ENCODE measurements at places on chromosomes 11 and 22. TPM values are rescaled to one million over a fixed set of nuclear protein-coding genes. Genes with fewer than 3 reads are reported as not detected.

DNA sequence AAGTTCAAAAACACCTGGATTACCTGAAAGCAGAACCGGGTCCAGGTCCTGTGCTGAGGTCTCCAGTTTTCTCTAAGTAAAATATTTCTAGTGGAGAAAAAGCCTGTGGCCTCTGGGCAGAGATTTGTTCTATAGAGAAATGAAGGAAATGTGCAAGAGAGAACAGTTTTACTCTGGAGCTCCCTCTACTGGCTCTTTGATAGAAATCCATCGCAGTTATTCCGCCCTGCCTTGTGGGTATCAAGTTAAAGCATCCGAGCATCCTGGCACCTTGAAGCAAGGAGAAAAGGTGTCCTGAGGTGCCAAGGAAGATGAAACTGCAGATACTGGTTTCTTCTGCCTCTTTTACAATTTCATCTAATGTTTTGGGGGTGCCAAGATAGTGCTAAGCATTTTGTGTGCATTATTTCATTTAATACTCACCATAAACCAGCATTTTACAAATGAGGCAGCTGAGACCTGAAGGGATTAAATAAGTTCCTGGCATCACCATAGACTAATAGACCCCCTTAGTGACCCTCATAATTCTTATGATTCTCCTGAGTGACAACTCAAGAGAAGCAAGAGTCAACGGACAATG lies 113.1 kb upstream of the HSD17B12 start:
- no peaks in the 10 kb centered on the region for H3K36me3 ChIP-seq
- no peak for DNase-seq
- H3K4me1 ChIP-seq, result no peaks in the 10 kb centered on the region
- H3K4me3 ChIP-seq, result no peak overlapping the region
- no peak overlapping the region for H3K27ac ChIP-seq

GRCh38 chr11:45994371-45995341 lies 72.2 kb downstream of the LARGE2 start:
- H3K4me3 ChIP-seq, result no peak overlapping the region
- H3K4me1 ChIP-seq, result no peaks in the 10 kb centered on the region
- no peak for DNase-seq
- H3K27me3 ChIP-seq, result no peaks in the 10 kb centered on the region
- H3K27ac ChIP-seq, result no peak overlapping the region
- H3K36me3 ChIP-seq, result no peaks in the 10 kb centered on the region

DNA sequence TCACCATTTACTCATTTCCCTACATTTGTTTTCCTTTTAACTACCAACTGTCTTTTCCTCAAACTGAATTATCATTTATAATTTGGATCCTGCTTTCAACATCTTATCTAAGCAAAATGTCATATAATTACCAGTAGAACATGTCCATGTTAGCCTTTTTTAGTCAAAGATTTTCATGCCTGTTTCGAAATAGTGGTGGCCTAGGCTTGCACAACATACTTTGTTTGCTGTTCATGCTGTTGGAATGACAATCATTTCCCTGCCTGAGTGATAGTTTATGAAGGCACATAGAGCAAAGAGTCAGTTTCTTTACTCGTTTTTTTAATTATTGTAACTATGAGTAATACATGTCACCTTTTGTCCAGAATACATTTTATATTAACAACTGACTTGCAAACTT lies 144.3 kb upstream of the ANO3 start:
- H3K4me1 ChIP-seq, result no peaks in the 10 kb centered on the region
- no peak overlapping the region for H3K4me3 ChIP-seq
- H3K36me3 ChIP-seq, result no peaks in the 10 kb centered on the region
- H3K27me3 ChIP-seq, result no peaks in the 10 kb centered on the region
- DNase-seq, result no peak

GRCh38 chr22:35460688-35461087 lies 60.7 kb downstream of the MCM5 start:
- no peak overlapping the region for H3K27ac ChIP-seq
- DNase-seq, result no peak
- H3K27me3 ChIP-seq, result no peaks in the 10 kb centered on the region
- no peak overlapping the region for H3K4me3 ChIP-seq

GRCh38 chr11:1839204-1839923 lies 583 bp downstream of the TNNI2 start:
- peaks cover 37% of the 10 kb centered on the region for H3K4me1 ChIP-seq
- H3K4me3 ChIP-seq, result no peak overlapping the region

GRCh38 chr11:94961255-94961654 lies 12.1 kb downstream of the CWC15 start:
- H3K4me1 ChIP-seq, result no peaks in the 10 kb centered on the region
- no peak overlapping the region for H3K27ac ChIP-seq
- peaks cover 70% of the 10 kb centered on the region for H3K36me3 ChIP-seq
- no peak overlapping the region for H3K4me3 ChIP-seq
- no peaks in the 10 kb centered on the region for H3K27me3 ChIP-seq

DNA sequence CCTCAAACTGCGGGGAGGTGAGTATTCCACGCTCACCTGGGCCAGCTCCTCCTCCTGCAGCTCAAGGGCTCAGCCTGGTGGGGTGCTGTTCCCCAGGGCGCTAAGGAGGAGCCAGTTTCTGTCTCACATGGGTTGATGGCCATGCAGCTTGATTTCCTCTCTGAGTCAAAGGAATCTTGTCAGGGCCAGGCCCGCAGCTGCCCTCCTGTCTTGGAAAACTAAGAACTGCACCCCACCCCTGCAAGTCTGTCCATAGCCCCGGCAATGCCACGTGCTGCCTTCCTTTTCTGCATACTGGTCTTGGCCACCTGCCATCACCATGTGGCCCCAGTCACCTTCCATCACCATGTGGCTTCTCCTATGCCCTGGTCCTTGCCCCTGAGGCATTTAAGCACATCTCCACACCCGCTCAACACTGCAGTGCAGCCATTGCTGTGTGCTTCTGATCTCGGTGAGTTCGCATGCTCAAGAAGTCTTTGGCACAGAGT lies 35.2 kb upstream of the CLDN5 start:
- H3K36me3 ChIP-seq, result no peaks in the 10 kb centered on the region
- no peaks in the 10 kb centered on the region for H3K27me3 ChIP-seq
- no peak overlapping the region for H3K27ac ChIP-seq
- no peak overlapping the region for H3K4me3 ChIP-seq

DNA sequence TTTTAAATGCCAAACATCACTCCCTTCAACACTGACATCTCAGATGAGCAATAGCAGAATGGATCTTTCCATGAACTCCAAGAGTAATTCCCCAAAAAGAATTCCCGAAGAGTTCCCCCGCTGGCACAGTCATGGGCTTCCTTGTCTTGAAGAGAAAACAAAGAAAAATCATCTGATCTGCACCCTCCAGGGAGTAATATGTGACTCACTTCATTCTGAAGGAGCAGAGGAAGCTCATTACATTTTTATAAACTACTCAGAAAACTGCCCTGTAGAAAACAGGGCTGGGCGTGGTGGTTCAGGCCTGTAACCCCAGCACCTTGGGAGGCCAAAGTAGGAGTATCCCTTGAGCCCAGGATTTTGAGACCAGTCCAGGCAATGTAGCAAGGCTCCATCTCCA lies 35.7 kb downstream of the CELSR1 start:
- no peaks in the 10 kb centered on the region for H3K4me1 ChIP-seq
- H3K4me3 ChIP-seq, result no peak overlapping the region
- no peak for DNase-seq
- H3K36me3 ChIP-seq, result no peaks in the 10 kb centered on the region

DNA sequence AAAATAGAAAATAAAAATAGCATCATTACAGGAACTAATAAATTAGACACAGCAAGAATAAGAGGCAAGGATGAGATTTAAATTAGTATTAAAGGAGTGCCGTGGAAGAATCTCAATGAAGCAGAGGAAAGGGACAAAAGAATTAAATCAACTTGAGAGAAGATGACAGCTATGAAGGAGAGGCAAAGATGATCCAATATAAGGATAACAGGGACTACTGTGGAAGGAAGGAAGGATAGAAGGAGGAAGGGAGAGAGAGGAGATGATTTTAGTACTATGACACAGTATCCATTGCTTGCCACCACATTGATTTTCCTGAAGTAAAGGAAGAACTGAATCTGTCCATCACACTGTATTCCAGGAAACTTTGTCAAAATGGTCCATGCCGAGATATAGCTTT lies 98.0 kb downstream of the EFCAB6 start:
- no peak overlapping the region for H3K27ac ChIP-seq
- no peak overlapping the region for H3K4me3 ChIP-seq
- H3K4me1 ChIP-seq, result no peaks in the 10 kb centered on the region

DNA sequence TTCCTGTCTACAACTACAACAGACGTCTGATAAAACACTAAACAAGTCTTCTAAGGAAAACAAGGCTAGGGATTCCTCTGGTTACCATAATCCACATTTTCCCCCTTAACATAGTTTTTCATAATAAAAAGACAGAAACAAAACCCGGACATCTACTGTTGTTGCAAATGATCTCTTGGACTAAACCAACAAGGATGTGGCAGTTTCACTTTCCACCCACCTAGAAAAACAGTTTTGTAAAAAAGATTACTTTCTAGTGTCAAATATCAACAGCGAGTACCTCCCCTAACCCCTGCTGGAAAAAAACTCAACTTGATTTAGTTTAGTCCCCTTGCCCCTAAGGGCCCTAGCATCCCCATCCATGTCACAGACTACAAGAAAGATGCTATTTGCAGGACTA lies 5.4 kb downstream of the GNG3 start:
- peak overlapping the region; percentile 27 for H3K4me3 ChIP-seq
- DNase-seq, result no peak
- peak overlapping the region; percentile 50 for H3K27ac ChIP-seq
- peaks cover 59% of the 10 kb centered on the region for H3K36me3 ChIP-seq

DNA sequence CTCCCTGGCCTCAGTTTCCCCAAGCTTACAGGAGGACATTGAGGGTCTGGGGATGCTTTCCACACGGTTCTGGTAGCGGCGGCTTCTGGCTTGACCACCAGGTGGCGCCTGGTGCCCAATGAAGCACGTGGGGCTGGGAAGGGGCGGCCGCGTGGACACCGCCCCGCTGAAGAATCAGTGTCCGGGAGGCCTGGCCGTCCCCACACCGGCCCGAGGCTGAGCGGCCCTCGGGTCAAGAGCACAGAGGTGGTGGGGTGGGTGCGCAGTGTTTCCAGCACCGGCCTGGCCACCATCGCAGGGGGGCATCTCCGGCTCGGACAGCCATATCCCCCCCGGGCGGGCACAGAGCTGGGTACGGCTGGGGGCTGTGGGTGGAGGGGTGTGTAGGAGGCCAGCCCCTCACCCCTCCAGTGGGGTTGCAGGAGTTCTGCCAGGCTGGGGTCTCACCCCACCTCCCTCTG lies 27.8 kb upstream of the PPARA start:
- no peaks in the 10 kb centered on the region for H3K36me3 ChIP-seq
- DNase-seq, result peak; percentile 64
- H3K4me1 ChIP-seq, result peaks cover 5% of the 10 kb centered on the region
- no peak overlapping the region for H3K27ac ChIP-seq
- no peaks in the 10 kb centered on the region for H3K27me3 ChIP-seq

- H3K36me3 ChIP-seq, result no peaks in the 10 kb centered on the region
- no peak overlapping the region for H3K4me3 ChIP-seq
Measured at GRCh38 chr11:10114593-10115404, 179.2 kb downstream of the SBF2 start.

DNA sequence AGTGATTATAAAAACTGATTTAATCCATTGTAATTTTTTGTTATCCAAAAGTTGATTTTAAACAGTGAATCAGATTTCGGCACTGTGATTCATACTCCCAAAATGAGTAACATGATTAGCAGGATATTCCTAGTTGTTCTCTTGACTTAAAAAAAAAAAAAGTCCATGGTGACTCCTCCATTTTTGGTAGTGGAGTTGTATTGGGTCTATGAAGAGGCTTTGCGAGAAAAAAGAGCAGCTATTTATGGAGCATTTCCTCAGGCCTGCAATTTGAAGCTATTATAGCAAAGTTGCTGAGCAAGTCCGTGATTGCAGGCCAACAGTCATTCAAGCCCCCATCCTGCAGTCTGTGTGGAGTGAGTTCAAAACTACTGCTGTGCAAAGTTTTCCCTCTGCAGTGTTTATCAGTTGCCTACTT lies 28.8 kb downstream of the YAP1 start:
- no peak overlapping the region for H3K27ac ChIP-seq
- no peak overlapping the region for H3K4me3 ChIP-seq
- peaks cover 2% of the 10 kb centered on the region for H3K27me3 ChIP-seq
- DNase-seq, result no peak
- H3K36me3 ChIP-seq, result no peaks in the 10 kb centered on the region

GRCh38 chr11:17388609-17389210 lies at the start of gene KCNJ11:
Gene KCNJ11, minus strand, starts transcription at chr11:17388659. Its CDS starts 568 bp downstream, at chr11:17388091.
- H3K4me3 ChIP-seq, result no peak within 1 kb of the TSS
- H3K36me3 ChIP-seq, result no peaks in the 10 kb centered on the region
- H3K4me1 ChIP-seq, result peaks cover 11% of the 10 kb centered on the region
- DNase-seq, result peak; percentile 9

DNA sequence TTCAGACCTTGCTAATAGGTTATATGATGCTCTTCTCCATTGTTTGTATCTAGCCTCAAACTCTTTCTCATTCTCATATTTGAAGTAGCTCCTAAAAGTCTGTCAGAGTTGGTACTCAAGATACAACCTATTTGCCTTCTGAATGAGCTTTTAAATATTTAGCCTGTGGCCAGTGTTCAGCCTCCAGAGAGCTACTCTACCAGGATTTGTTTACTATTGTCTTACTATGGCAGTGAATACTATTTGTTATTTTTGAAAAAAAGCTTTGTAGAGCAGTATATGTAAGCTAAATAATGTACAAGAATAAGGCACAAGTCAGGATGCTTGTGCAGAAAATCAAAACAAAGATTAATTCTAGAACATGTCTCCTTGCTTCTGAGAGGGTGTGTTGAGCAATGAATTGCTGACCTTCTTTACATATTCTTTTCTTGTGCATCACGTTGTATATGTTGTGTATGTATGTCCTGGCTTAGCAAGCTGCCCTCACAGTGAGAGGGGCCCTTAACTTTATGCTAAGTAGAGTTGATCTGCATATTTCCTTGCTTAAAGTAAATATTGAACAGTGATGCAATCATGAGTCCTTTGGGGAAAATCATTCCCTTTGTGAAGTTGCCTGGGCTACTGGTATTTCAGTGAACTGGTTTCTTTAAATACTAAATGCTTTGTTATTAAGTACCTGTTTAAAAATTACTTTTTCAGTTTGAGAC lies 438.0 kb downstream of the LUZP2 start:
- no peaks in the 10 kb centered on the region for H3K27me3 ChIP-seq
- H3K4me3 ChIP-seq, result no peak overlapping the region
- no peaks in the 10 kb centered on the region for H3K4me1 ChIP-seq
- DNase-seq, result no peak
- H3K36me3 ChIP-seq, result no peaks in the 10 kb centered on the region
- H3K27ac ChIP-seq, result no peak overlapping the region

- peaks cover 17% of the 10 kb centered on the region for H3K4me1 ChIP-seq
- no peak overlapping the region for H3K27ac ChIP-seq
- no peaks in the 10 kb centered on the region for H3K27me3 ChIP-seq
- no peak for DNase-seq
- H3K36me3 ChIP-seq, result peaks cover 16% of the 10 kb centered on the region
Measured at GRCh38 chr22:38172832-38173640, 8.6 kb downstream of the PLA2G6 start.

- H3K36me3 ChIP-seq, result no peaks in the 10 kb centered on the region
- no peak overlapping the region for H3K4me3 ChIP-seq
- no peaks in the 10 kb centered on the region for H3K4me1 ChIP-seq
- H3K27me3 ChIP-seq, result no peaks in the 10 kb centered on the region
Measured at GRCh38 chr11:1453611-1454034, 33.0 kb downstream of the MOB2 start.

- no peak overlapping the region for H3K4me3 ChIP-seq
- no peak overlapping the region for H3K27ac ChIP-seq
- no peaks in the 10 kb centered on the region for H3K36me3 ChIP-seq
- DNase-seq, result no peak
- no peaks in the 10 kb centered on the region for H3K4me1 ChIP-seq
Measured at GRCh38 chr11:34537636-34538035, 24.0 kb upstream of the ELF5 start.

Gene TREH
- not detected for polyA plus RNA-seq

Gene F2
- polyA plus RNA-seq, result not detected

Gene PKDREJ
- 0.19 TPM for polyA plus RNA-seq

Gene FAM227A
- polyA plus RNA-seq, result not detected

Gene LRRC4C
- polyA plus RNA-seq, result not detected

Gene DBX1
- polyA plus RNA-seq, result not detected

Gene OR4D5
- polyA plus RNA-seq, result not detected

Gene MGAT3
- polyA plus RNA-seq, result not detected

Gene BIK
- 6.4 TPM for polyA plus RNA-seq

Gene LMO2
- not detected for polyA plus RNA-seq
